ENCODE measurements at places on chromosomes 5 and 9.

- no peak for DNase-seq
These were observed 13.3 kb downstream of the SLC25A46 start for GRCh38 chr5:110751902-110752762.

DNA sequence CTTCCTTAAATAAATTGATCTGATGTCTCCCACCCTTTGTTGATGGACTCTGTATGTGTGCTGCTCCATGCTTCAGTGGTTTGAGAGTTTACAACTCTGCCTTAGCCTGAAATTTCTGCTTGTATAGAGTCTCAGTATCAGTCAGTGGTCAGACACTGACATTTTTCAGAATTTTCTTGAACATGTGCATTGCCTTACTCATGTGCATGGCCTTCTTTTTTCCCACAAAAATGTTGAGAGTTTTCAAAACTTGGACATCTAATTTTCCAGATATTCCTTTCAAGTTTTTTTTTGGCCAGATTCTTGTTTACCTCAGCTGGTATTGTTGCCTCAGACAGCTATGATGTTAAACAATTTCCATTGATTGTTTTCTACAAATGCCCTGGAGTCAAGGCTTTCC is 427.1 kb upstream of the CHD1 start:
- no peak for DNase-seq

DNA sequence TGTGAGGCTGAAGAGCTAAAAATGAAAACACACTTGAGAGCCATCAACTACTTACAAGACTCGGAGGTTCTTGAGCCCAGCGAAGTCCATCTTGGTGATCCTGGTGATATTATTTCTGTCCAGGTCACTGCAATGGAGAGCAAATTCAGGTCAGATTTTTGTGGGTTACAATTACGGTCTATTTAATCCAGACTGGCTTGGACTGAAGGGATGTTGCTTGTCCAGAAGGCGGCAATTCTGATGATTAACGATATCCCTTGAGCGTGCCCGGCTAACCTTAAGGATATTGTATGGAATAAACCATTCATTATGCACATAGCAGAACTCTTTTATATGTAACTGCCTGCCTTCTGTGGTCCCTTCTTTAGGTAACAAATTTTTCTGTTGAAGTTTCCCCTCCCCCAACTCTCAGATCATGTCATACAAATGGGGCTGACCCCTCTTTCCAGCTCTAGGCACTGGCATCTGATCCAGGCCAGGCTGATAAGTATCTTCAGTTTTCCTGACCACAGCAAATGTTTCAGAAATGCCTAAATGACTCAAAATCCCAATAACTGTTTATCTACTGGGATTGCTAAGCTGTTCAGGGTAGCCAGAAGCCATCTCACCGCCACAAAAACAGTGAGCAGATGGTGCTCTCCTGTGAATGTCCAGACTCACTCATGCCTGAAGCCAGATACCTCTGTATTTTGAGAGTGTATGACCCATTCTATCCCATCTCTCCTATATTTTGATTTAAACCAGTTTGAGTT is 49.4 kb downstream of the SLIT3 start:
- no peak for DNase-seq

DNA sequence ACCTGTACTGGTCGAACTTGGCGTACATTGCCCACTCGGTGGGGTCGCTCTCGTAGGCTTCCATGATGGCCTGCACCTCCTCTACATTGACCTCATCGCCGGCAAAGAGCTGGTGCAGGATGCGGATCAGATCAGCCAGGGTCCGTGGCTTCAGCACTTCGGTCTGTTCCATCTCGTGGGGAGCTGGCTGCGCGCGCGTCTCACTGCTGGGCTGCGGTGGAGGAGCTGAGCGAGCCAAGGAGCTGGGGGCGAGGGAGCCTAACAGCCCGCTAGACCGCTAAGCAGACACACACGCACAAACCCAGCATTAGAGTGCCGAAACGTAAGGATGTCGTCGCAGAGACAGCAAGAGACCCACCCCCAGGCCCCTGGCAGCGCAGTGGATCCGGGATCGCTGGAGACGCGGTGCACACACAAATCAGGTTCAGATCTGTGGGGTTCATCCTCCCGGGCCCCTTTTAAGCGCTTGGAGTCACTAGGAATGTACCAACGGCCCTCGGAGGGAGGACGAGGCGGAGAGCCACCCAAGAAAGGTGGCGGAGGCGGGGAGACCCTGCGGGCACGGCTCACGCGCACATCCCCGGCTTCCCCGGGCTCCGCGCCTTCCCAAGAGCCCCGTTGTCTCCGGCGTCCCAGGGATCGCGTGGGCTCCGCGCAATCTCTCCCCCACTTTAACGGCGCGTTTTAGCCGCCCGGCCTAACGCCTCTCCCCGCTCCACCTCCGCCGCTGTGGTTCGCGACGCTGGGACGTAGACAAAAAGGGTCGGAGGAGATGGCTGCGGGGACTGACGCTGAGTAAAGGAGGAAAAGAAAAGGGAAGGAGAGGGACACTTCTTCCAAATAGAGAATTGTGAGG is at the start of gene CDO1:
TSS of gene CDO1 (minus strand) at position 434 of the 856 bp plus-strand sequence. CDS start at position 172, 262 bp downstream.
- DNase-seq, result no peak

GRCh38 chr5:175797521-175798038 is 73.8 kb upstream of the CPLX2 start:
- no peak for DNase-seq

DNA sequence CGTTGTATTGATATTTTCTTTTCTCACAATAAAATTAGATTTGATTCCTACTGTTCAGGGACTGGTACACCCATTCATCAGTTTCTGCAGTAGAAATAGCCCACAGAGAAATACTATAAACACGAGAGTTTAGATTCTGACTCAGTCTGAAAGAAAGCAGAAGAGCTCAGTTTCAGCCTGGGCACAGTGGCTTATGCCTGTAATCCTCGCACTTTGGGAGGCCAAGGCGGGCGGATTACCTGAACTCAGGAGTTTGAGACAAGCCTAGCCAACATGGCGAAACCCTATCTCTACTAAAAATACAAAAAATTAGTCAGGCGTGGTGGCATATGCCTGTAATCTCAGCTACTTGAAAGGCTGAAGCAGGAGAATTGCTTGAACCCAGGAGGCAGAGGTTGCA is 8.6 kb downstream of the ITK start:
- peak; percentile 42 for DNase-seq

DNA sequence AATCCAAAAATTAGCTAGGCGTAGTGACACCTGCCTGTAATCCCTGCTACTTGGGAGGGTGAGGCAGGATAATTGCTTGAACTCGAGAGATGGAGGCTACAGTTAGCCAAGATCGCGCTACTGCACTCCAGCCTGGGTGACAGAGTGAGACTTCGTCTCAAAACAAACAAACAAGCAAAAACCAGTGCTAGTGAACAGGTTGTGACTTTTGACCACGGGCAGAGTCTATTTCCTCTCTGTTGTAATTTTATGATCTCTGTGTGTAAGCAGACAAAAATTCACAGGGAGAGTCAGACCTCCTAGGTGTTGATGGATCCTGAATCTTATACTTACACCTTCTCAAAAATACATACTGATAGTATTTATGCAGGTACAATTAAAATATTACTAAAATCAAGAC is 65.8 kb downstream of the SPEF2 start:
- DNase-seq, result no peak

- DNase-seq, result no peak
These were observed 7.4 kb upstream of the KIAA1958 start for GRCh38 chr9:112479221-112479620.

GRCh38 chr9:116342941-116343340 is 189.3 kb downstream of the PAPPA start:
- DNase-seq, result no peak
